Sigmoid colon (tissue), 7 donors: ENCODE measurements at places on chromosomes 6 and 20. TPM values are rescaled to one million over a fixed set of nuclear protein-coding genes. Genes with fewer than 3 reads are reported as not detected.

DNA sequence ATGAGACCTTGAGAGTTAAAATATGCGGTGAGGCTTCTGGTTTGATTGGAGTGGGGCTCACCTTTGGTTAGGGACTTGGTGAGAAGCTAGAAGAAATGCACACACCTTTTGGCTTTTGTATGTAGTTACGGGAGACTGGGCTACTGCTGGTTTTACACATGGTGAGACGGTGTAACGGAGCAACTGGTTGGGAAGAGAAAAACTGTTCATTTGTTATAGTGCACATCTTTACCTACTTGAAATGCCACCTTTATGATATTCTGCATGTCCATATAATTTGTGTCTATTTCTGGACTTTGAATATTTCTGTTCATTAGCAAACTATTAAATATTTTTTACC, 31.6 kb downstream of the TIAM2 start:
- no peak for DNase-seq

DNA sequence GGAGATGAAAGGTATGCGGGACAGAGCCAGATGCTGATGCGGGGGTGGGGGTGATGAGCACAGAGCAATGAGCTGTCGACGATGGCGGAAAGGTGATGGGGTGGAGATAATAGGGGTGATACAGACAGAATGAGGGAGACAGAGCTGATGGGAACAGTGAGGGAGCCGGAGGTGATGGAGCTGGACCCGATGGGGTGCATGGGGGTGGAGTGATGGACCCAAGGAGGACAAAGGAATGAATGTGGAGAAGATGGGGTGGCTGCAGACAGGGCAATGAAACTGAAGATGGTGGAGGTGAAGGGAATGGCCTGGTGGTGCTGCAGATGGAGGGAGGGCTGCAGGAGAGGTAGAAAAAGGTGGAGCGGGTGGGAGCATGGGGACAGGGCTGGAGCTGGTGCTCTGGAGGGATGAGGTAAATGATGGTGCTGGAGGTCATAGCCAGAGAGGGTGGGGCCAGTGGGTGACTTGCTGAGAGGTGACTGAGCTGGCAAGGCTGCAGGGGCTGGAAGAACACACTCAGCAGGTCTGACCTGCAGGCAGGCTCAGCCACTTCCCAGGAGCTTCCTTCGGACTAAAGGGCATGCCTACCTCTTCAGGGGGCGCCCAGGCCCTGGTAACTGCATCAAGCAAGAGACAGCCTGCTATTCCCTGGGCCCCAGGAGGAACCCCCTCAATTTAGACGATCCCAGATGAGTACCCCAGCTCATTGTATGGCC, 6.0 kb upstream of the FOXS1 start:
- no peak for DNase-seq

DNA sequence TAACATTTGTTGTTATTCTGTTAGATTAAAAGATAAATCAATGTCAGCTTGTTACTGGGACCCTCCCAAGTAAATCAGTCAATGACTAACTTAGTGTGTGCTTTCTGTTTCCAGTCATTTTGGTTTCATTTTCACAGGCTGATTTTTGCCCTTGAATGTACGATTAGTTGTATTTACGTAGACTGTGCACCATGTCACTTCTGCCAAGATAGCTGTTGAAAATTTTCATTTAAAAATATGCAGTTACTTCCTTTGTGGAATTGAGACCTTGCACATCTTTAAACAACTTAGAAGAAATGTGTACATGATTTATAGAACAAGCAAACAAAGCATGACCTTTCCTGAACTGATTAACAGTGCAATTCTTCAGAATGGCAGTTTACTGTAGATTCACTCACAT, 944.8 kb upstream of the CITED2 start:
- no peak for DNase-seq

The TP53TG5 gene
- not detected for polyA plus RNA-seq

The KIF13A gene
- 20.9 TPM for polyA plus RNA-seq
